GM12864 (cell line): ENCODE measurements at places on chromosomes 4 and X.

DNA sequence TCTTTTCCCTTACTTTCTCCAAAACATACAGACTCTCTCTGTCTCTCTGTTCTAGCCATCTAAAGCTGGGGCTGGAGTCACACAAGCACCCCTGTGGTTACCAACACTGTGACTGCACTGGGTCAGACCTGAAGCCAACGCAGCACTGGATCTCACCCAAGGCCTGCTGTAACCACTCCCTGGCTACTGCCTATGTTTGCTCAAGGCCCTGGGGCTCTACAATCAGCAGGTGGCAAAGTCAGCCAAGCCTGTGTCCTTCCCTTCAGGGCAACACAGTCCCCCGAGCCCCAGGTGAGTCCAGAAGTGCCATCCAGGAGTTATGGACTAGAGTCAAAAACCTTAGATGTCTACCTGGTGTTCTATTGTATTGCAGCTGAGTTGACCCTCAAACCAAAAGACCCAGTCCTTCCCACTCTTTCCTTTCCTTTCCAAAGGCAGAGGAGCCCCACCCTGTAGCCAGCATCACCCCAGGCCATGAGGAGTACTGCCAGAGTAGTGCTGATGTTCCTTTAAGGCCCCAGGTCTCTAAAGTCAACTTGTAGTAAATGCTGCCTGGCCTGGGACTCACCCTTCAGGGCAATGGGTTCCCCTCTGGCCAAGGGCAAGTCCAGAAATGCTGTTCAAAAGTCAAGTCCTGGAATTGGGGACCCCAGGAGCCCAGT lies 58.8 kb upstream of the RAP2C start:
- DNase-seq: no peak

GRCh38 chr4:171742436-171742835 lies 70.8 kb upstream of the GALNTL6 start:
- DNase-seq: no peak

- DNase-seq: no peak
Measured at GRCh38 chr4:47862297-47862696, 24.4 kb upstream of the CORIN start.

DNA sequence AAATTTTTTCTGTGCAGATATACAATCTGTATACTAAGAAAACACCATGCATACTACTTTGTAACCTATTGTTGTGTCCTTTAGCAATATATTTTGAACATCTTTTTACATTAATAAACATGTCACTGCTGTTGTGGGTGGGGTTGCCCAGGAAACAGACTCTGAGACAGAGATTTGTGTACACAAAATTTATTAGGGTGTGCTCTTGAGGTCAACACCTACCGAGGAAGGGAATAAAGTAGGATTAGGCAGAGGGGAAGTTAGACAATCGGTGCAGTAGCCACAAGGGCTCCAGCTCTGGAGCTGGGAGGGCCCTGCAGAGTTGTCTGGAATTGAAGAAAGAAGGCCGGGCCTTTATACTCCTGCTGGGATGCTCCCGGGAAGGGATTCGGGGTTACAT lies 56.4 kb downstream of the CXorf58 start:
- DNase-seq: no peak

GRCh38 chrX:119411959-119412358 lies 12.8 kb downstream of the SLC25A43 start:
- no peak for DNase-seq

- DNase-seq: no peak
Measured at GRCh38 chr4:151163855-151164254, 64.4 kb downstream of the RPS3A start.

- no peak for DNase-seq
Measured at GRCh38 chr4:100016191-100016590, 66.1 kb upstream of the H2AZ1 start.

DNA sequence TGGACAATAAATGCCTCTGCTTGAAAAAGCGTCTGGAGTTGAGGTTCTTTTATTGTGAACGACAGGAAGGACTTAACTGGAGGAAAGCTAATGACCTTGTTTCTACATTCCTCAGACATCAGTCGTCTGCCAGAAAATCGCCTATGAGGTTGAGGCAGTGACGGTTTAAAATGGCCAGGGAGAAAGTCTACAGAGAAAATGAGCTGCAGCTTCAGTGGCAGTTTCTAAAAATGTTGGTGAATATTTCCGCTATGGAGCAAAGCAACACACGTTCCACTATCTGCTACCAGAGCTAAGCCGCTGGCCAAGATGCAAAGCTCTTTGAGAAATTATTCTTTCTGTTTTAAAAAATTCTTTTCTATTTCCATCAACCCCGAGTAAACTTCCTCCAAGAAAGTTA lies 116.9 kb upstream of the GALNT7 start:
- no peak for DNase-seq

DNA sequence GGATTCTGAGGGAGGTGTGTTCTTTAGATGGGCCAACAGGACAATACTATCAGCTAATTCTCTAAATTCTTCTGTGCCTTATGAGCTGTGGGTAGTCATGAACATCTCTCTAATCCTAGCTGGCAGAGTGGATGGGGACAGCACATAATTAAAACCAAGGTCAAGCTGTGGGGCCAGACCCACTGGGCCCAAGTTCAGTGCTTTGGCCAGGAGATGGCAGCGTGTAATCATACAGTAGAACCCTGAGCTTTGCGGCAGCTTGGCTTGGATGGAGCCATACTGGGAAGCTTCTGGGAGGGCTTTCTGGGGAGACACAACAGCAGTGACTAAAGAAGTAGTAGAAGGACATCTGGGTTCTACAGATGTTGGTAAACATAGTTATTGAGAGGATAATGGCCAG lies 140.3 kb upstream of the CXCL13 start:
- DNase-seq: no peak

DNA sequence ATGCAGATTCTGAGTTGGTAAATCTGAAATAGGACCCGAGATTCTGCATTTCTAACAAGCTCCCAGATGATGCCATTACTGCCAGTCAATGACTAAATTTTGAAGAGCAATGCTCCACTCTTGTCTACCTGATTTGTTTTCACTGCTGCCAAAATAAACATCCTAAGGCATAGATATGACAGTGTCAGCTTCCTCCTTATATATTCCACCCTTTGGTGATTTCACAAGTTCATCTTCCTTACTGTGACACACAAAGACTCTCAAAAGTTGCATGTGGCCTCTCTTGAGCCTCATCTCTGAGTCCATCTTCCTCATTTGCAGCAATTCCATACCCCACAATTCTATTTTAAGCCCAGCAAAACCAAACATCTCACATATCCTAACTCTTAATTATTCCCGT lies 110.9 kb downstream of the FBXW7 start:
- DNase-seq: no peak

DNA sequence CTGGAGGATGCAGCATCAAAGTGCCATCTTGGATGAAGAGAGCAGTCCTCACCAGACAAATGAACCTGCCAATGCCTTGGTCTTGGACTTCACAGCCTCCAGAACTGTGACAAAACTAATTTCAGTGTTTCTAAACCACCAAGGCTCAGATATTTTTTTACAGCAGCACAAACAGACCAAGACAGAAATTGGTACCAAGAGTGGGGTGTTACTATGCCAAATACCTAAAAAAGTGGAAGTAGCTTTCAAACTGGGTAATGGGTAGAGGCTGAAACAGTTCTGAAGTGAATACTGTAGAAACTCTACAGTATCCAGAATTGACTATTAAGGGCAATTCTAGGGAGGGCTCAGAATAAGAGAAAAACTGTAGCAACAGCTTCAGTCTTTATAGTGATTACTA lies 170.8 kb downstream of the STK32B start:
- no peak for DNase-seq

- no peak for DNase-seq
Measured at GRCh38 chrX:96126182-96126581, 558.5 kb upstream of the DIAPH2 start.

DNA sequence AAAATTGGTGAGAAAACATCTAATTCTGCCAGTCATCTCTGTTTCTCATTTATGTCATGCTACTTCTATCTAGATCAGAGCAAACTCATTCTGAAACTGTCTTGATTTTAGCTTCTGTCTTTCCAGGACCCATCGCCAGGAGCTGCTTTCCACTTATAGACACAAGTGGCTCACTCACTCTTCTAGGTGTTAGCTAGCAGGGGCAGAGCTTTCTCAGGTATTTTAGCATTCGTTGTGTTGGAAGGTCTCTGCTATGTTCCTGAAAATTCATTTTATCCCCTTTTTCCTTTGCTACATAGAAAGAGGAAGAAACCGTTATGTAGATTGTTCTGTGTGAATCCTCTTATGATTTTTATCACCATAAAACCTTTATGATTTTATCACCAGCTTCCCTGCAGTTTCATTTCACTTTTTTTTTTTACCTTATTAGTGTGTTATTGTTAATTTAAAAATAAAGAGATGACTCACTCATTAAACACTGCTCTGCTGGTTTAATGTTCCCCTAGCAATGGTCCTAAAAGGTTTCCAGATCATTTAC lies 246.6 kb upstream of the AADAT start:
- peak; percentile 19 for DNase-seq

- no peak for DNase-seq
Measured at GRCh38 chrX:42697544-42697943, 80.4 kb downstream of the PPP1R2C start.

DNA sequence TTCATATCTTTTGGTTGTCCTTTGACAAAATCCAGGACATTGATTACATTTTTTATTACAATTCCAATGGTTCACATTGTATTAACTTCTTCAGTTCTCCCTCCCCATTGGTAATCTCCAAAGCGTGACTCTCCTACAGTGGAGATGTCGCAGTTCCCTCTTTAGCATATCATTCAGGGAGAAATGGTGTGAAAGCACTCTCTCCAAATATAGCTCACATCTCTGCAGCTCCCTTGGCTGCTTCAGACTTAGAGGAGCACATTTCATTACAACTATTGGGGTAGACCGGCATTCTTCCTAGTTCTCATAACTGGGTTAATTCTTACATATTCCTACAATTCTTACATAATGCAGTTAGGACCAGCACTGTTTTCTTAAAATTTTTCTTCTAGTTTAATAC lies 25.3 kb downstream of the RNF150 start:
- DNase-seq: no peak

GRCh38 chr4:35189988-35190613 lies 1054.2 kb downstream of the ARAP2 start:
- no peak for DNase-seq

DNA sequence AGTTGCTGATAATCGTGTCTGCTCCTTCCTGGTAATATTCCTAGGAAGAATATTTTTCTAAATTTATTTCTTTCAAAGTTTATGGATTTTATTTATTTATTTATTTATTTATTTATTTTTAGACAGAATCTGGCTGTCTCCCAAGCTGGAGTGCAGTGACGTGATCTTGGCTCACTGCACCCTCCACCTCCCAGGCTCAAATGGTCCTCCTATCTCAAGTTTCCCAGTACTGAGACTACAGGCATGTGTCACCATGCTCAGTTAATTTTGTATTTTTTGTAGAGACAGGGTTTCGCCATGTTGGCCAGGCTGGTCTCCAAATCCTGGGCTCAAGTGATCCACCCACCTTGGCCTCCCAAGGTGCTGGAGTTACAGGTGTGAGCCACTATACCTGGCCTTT lies 48.9 kb downstream of the PDLIM5 start:
- no peak for DNase-seq

DNA sequence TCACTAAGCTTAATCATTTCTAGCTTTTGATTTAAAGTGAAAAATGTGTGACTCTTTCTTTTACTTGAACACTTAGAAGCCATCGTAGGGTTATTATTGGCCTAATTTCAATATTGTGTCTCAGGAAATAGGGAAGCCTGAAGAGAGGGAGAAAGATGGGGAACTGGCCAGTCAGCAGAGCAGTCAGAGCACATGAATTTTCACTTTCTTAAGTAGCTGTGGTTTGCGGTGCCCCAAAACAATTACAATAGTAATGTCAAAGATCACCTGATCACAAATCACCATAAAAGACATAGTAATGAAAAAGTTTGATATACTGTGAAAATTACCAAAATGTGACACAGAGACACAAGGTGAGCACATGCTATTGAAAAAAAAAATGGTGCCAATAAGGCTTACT lies 45.5 kb downstream of the CENPC start:
- no peak for DNase-seq

DNA sequence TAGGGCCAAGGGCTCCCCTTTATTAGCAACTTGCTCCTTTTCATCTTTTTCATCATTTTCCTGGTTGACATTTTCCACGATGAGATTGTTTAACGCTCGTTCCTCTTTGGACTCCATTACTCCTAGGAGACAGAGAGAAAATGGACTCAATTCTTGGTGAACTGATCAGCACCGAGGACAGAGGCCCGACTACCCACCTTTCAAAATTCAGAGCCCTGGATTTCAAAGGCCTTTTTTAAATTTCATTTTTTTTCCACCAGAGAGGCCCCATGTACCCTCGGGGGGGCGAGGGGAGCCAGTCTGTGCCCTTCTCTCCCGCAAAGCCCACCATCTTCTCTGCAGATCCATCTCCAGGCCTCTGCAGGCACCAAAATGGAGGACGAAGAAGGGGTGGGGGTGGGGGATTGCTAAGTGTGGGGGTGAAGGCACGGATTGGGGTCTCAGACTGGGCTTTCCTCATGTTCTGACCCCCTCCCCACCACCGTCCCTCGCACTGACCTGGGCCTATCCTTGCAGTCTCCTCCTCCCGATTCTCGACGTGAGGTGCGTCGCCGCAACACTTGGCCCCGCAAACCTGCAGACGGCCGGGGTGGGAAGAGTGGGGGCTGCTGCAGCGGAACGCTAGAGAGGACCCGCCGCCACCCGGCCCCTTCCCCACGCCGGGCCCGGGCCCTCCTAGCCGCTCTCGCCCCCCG lies 783 bp downstream of the BEX2 start:
- DNase-seq: no peak

- no peak for DNase-seq
Measured at GRCh38 chrX:113157496-113157895, 316.9 kb upstream of the AMOT start.

- peak; percentile 84 for DNase-seq
Measured at GRCh38 chrX:129769467-129770154, 10.1 kb upstream of the SASH3 start.

DNA sequence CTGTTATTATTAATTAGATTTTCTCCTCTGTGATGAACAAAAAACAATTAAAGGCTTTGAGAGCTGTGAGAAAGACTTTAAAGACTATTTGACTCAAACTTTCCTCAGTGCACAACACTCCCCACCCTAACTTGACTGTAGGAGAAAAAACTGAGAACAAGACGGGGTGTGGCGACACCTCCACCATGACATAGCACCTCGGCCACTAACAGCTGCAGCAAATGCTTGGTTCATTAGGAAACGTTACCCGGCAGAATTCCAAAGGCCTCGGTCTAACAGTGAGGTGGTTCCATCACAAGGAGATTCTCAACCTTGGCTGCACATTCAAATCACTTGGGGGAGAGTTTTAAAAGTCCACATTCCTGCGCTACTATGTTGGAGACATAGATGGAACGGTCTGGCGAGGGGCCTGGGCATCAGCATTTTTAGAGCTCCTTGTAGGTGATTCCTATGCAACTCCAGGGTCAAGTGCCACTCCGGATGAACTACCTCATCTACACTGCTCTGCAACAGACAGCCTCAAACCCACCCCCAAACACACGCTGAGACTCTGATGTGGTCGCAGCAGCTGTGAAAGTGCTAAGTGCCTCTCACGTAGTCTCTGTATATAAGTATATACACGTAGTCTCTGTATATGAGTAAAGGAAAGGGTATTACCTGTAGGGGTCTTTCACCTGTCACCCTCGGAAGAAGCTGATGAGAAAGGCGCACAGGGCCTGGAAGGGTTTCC lies 1.0 kb downstream of the FGFBP2 start:
- DNase-seq: no peak
